ENCODE measurements at places on chromosomes 6 and 20.

- peak overlapping the region; percentile 85 for H3K4me3 ChIP-seq
- H3K4me1 ChIP-seq, result peaks cover 7% of the 10 kb centered on the region
- H3K27me3 ChIP-seq, result no peaks in the 10 kb centered on the region
- H3K27ac ChIP-seq, result peak overlapping the region; percentile 92
Measured at GRCh38 chr6:146543940-146544615, 445 bp downstream of the RAB32 start.

GRCh38 chr20:5877128-5877527 is 73.2 kb downstream of the TRMT6 start:
- no peak overlapping the region for H3K27ac ChIP-seq
- no peak overlapping the region for H3K4me3 ChIP-seq
- no peak for DNase-seq
- H3K4me1 ChIP-seq, result no peaks in the 10 kb centered on the region
- H3K36me3 ChIP-seq, result no peaks in the 10 kb centered on the region

DNA sequence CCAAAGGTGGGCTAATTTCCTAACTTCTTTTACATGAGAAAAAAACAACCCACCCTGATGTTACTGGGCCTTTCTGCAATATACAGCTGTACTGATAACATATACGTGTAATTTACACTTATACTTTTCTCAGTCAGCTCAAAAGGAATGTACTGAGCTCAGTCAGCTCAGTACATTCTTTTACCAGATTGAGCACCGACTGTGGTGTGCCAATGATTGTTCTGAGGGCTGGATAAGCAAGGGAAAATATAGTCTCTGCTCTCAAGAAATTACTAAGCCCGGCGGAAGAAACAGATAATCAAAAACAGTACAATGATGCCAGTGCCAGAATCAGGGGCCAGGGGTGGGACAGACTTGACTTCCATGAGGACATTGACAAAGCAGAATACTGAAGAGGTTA is 10.0 kb upstream of the BLOC1S5 start:
- H3K36me3 ChIP-seq, result no peaks in the 10 kb centered on the region
- no peak overlapping the region for H3K27ac ChIP-seq
- H3K4me1 ChIP-seq, result peaks cover 5% of the 10 kb centered on the region
- DNase-seq, result no peak
- H3K27me3 ChIP-seq, result no peaks in the 10 kb centered on the region
- peak overlapping the region; percentile 58 for H3K4me3 ChIP-seq

- no peak for DNase-seq
- no peak overlapping the region for H3K4me3 ChIP-seq
- no peaks in the 10 kb centered on the region for H3K27me3 ChIP-seq
Measured at GRCh38 chr6:39590871-39591393, 134.3 kb downstream of the KIF6 start.

DNA sequence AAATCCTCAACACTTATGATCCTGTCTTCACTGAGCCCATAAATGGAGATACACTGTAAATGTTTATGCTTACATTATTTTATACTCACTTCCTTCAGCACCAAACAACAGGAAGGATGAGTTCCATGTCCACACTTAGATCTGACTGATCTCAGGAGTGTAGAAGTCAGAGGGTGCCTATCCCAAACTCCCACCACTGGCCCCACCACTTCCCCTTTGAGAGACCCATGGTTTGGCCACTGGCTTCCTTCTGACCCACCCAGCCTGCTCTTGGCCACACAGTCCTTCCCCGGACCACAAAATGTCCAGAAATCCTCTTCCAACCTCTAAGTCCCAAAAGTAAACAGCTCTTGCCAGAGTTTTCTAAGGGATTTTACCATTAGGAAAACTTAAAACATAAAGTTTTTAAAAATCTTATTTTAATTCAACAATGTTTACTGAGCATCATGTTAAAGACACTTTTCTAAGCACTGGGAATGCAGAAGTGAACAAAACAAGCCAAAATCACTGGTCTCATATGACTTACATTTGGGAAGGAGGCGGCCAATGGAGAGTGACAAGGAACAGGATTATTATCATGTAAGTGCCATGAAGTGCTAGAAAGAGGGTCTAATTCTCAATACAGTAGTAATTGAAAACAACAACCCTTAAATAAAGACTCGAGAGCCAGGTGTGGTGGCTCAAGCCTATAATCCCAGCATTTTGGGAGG is 103.8 kb downstream of the NRSN1 start:
- peaks cover 3% of the 10 kb centered on the region for H3K36me3 ChIP-seq
- H3K4me3 ChIP-seq, result no peak overlapping the region
- no peaks in the 10 kb centered on the region for H3K27me3 ChIP-seq
- DNase-seq, result no peak

GRCh38 chr20:8749101-8749500 is 319.8 kb upstream of the PLCB4 start:
- no peak overlapping the region for H3K27ac ChIP-seq
- no peak for DNase-seq
- H3K4me3 ChIP-seq, result no peak overlapping the region
- H3K36me3 ChIP-seq, result peaks cover 6% of the 10 kb centered on the region
- H3K27me3 ChIP-seq, result no peaks in the 10 kb centered on the region
- H3K4me1 ChIP-seq, result no peaks in the 10 kb centered on the region

- no peak for DNase-seq
- H3K4me1 ChIP-seq, result no peaks in the 10 kb centered on the region
- H3K4me3 ChIP-seq, result no peak overlapping the region
- no peaks in the 10 kb centered on the region for H3K36me3 ChIP-seq
- H3K27me3 ChIP-seq, result no peaks in the 10 kb centered on the region
Measured at GRCh38 chr6:74654296-74654695, 551.6 kb downstream of the COL12A1 start.

DNA sequence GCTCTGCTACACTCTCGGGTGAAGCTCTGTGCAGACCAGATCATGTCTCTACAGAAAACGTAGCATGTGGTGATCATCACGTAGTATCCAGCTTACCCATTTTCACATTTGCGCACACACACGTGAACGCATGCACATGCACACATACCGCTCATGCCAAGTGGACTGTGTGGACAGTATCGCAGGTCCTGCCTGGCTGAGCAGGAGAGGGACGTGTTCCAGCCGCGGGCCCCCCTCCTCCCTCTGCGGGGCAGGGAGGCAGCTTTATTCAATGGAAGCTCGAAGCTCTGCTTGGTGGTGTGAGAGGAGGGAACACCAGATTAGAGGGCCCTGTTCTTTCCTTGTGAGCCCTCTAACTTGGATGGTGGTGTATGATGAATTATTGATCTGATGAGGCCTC is 51.1 kb downstream of the CDH26 start:
- peaks cover 9% of the 10 kb centered on the region for H3K27me3 ChIP-seq
- no peaks in the 10 kb centered on the region for H3K36me3 ChIP-seq
- no peak overlapping the region for H3K27ac ChIP-seq

DNA sequence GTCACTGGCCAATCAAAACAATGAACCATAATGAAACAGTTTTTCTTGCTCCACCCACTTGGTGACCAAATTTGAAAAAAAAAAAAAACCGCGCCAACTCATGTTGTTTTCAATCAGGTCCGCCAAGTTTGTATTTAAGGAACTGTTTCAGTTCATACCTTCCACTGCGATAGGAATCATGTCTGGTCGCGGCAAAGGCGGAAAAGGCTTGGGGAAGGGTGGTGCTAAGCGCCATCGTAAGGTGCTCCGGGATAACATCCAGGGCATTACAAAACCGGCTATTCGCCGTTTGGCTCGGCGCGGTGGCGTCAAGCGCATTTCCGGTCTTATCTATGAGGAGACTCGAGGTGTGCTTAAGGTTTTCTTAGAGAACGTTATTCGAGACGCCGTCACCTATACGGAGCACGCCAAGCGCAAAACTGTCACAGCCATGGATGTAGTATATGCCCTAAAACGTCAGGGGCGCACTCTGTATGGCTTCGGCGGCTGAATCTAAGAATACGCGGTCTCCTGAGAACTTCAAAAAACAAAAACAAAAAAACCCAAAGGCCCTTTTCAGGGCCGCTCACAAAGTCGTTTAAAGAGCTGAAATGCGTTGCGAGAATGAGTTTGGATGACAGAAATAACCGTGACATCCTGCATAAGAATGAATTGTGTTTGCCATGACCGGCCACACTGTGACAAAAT is 16.7 kb downstream of the HFE start:
- peak overlapping the region; percentile 77 for H3K27ac ChIP-seq
- H3K36me3 ChIP-seq, result no peaks in the 10 kb centered on the region
- no peaks in the 10 kb centered on the region for H3K27me3 ChIP-seq
- peaks cover 5% of the 10 kb centered on the region for H3K4me1 ChIP-seq
- H3K4me3 ChIP-seq, result peak overlapping the region; percentile 45

DNA sequence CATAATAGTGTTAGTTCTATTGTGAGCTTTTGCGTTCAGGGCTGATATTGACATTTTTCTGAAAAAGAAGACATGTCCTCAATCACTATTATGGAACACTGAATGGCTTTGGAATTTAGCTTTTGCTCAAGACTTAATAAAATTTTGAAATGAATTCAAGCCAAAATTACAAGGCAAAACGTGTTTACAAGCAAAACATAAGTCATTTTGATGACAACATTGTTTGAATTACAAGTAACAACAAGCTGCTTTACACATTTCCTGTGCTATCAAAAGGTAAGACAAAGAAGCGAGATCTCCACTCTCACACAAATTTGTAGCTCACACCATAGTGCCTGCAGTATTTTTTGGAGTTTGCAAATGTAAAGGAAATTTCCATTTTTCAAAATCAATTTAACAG is 37.4 kb downstream of the POU3F2 start:
- H3K4me3 ChIP-seq, result no peak overlapping the region
- H3K27me3 ChIP-seq, result no peaks in the 10 kb centered on the region
- DNase-seq, result no peak

DNA sequence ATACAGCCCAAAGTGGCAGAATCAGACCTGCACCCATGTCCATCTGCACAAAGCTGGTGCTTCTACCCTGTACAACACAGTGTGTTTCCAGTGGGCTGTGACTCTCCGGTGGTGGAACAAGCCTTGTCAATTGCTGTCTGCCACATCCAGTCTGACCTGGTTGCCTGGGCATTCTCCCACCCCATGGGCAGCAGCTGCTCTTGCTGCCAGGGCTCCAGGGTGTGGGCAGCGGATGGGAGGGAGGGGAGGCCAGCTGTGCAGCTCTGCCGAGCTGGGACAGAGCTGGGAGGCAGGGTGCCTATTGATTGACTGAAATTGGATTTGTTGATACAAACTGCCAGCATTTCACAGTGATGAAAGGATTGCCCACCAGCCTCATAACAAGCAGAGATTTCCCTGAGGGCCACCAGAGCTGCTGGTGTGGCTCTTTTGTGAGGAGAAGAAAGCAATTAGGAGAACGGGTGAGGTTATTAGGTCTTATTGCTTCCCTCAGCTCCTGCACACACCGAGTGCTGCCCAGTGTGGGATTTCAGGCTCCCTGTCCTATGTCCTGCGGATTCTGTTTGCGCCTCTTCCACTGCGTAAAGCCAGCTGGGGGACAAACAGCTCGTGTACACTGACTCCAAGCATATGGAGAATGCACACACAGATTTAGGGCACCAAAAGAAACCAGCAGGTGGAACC is 150.8 kb downstream of the NRN1 start:
- no peaks in the 10 kb centered on the region for H3K36me3 ChIP-seq
- DNase-seq, result no peak
- H3K27ac ChIP-seq, result no peak overlapping the region
- H3K4me1 ChIP-seq, result peaks cover 7% of the 10 kb centered on the region

- H3K4me1 ChIP-seq, result peaks cover 5% of the 10 kb centered on the region
- H3K27me3 ChIP-seq, result no peaks in the 10 kb centered on the region
- DNase-seq, result peak; percentile 92
Measured at GRCh38 chr20:35901678-35902544, 52.4 kb downstream of the SCAND1 start.

GRCh38 chr6:89940225-89941027 is 46.2 kb downstream of the GJA10 start:
- peak; percentile 84 for DNase-seq
- H3K27me3 ChIP-seq, result peaks cover 14% of the 10 kb centered on the region
- H3K36me3 ChIP-seq, result no peaks in the 10 kb centered on the region

- H3K27ac ChIP-seq, result no peak overlapping the region
- no peaks in the 10 kb centered on the region for H3K36me3 ChIP-seq
- no peak overlapping the region for H3K4me3 ChIP-seq
- peaks cover 1% of the 10 kb centered on the region for H3K4me1 ChIP-seq
- H3K27me3 ChIP-seq, result no peaks in the 10 kb centered on the region
- DNase-seq, result peak; percentile 24
Measured at GRCh38 chr6:138666636-138667035, 106.9 kb upstream of the CCDC28A start.

DNA sequence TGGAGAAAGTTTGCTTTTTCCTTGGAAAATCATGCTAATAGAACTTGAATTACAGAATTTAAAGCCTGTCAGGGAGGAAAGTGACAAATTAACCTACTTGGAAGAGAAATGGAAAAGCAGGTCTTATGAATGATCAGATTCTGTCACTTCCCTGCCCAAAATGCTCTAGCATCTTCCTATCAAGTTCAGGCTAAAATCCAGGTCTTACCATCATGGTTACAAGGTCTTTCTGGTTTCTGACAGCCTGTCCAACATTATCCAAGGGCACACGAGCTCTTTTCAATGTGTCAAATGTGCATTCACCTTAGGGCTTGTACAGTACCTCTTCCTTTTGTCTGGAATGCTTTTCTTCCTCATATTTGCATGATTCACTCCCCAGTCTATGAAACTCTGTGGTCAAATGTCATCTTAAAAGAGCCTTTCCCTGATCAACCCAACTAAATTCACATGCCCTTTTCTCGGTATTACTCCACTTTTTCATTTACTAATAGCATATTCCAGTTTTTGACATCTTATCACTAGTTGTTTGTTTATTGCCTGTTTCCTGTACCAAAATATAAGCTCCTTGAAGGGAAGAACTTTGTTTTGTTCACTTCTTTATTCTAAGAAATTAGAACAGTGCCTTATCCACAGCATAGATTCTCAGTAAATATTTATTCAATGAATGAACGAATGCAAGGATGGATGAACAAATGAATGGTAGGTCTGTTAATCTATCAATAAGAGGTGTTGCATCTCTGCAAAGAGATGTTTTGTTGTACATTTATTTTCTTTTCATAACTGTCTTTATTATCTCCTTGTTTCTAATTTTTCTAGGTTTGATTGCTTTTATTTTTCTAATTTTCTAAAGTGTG is 139.5 kb downstream of the BCAS1 start:
- H3K27me3 ChIP-seq, result no peaks in the 10 kb centered on the region
- no peak for DNase-seq
- H3K36me3 ChIP-seq, result no peaks in the 10 kb centered on the region

DNA sequence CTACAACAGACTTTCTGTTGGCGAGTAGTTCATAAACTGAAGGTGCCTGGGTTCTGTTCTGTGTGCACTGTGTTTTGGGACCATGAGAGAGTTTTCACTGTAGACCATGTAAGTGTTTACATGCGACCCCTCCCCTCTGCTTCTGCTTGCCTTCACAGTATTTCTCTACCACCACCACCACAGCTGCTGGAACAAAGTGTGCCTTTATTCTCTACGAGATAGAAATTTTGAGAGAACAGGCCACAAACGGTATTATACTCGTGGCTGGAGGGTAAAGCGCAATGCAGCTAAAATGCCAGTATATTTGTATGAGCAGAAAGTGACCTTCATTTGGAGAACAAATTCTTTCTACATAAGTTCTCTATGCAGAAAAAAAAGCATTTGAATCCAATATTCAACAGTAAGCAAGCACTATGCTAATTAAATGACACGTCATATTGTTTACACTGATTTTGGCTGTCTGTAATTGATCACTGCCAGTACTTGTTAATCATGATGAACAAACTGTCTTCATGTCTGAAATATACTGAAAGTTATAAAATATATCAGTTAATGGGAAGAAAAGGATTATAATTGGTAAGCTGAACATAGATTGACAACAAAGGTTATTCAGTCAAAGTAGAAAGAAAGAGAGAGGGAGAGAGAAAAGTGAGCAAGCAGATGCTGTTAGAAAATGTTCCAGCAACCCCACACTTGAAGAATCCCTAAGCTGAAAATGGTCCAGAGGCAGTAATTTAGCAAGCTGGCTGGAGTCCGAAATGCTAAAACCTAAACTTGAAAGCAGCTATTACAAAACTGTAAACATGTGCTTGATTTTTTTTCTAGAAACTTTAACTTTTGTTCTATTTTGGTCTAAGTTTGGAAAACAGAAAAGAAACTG is 8.8 kb downstream of the CLDN20 start:
- no peak overlapping the region for H3K4me3 ChIP-seq
- peak; percentile 64 for DNase-seq
- H3K27ac ChIP-seq, result peak overlapping the region; percentile 41
- peaks cover 3% of the 10 kb centered on the region for H3K36me3 ChIP-seq
- no peaks in the 10 kb centered on the region for H3K4me1 ChIP-seq

Data from mesenchymal stem cell (in vitro differentiated cells and primary cell).